ENCODE measurements at places on chromosomes 2 and 18. TPM values are rescaled to one million over a fixed set of nuclear protein-coding genes. Genes with fewer than 3 reads are reported as not detected.

The NFATC1 gene
- 18.7 TPM for total RNA-seq

The SKOR2 gene
- total RNA-seq: not detected

The GAL3ST2 gene
- not detected for total RNA-seq

The CCDC85A gene
- total RNA-seq: 5.5 TPM

The CROCC2 gene
- not detected for total RNA-seq

The AQP12B gene
- total RNA-seq: not detected

The GPR75 gene
- total RNA-seq: 0.50 TPM

The EXOC6B gene
- 122 TPM for total RNA-seq

The NEURL3 gene
- total RNA-seq: not detected

The SPR gene
- total RNA-seq: 55.8 TPM

The GAD1 gene
- total RNA-seq: not detected

The PSD4 gene
- total RNA-seq: 2.9 TPM
